CD4-positive, alpha-beta T cell treated with Interleukin-10 for 1 hour (primary cell): ENCODE measurements at places on chromosomes 12 and 14.

- DNase-seq = no peak
These were observed 660.9 kb upstream of the LMO3 start for GRCh38 chr12:17266856-17267255.

DNA sequence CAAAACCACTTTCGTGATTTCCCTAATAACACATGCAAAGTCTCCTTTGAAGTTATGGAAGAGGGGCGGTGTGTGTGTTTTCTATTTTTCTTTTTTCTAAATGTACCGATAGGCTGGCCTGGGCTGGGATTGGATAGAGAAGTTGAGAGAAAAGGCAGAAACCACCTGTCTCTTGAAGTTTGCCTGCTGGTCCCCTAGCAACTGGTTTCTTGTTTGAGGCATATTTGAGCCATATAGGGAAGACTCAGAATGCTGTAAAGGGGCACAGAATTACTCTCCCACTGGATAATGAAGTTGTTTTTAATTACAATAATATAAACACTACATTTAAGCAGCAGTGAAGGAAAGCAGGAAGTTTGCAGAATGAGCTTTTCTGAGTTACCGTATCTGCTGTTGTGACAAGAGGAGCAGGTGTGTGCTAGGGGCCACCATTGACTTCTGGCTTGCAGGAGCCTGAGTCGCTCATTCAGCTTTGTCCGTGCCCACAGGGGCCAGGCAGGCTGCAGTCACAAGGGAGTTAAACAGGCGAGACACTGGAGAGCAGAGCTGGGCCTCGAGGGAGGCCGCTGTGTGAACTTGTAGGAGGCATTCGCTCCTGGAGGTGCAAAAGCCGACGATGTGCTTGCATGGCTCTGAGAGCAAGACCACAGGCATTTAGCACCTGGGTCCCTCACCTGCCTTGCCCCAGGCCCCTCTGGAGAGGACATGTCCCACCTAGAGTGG lies 173.8 kb upstream of the RGS6 start:
- no peak for DNase-seq

DNA sequence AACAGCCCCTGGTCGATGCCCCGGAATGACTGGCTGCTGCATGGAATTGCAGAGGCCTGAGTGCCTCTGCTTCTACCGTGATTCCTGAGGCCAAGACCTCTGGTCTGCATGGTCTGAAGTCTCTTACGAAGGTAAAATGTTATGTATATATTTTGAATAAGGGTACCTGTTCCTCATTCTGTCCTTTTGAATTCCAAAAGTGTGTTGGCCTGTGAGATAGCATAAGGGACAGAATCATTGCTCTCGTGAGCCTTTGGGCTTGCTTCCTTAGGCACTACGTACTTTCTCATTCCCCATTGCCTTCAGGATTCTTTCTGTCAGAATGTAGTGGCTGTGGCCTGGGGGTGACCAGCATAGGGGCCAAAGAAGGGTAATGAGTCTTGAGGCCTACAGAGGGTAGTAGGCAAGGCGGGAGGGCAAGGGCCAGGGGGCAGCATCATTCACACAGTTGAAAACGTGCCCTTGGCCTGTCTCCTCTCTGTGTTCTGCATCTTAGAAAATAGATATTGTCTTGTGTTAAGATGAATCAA lies 19.5 kb downstream of the TRAF3 start:
- no peak for DNase-seq

- peak; percentile 15 for DNase-seq
These were observed 13.3 kb upstream of the MAP3K9 start for GRCh38 chr14:70822530-70823185.

DNA sequence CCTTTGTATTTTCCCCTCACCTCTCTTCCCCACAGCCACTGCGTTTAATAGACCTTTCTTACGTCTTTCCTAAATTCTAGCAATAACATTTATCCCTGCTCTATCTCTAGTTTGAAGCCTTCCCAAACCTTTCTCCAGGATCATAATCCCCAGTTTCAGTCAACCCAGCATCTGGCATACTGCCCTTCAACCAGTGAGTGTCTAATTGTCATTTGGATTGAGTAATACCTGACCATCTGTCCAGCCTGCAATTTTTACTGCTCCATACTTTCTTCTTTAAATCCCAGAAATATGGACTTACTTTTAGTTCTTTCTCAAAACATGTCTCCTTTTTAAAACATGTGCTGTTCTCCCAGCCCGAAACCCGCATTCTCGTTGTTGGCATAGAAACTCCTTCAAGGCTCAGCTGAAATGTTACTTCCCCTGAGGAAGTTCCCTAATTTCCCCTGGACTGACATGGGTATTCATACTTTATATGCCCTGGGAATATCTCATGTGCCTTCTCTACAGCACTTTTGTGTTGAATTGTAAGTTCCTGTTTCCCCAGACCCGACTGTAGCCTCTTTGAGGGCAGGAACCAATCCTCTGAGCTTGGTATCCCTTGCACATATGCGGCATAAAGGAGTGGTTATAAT lies 65.1 kb upstream of the ETV6 start:
- peak; percentile 2 for DNase-seq
